ENCODE measurements at places on chromosomes 2 and 18.

GRCh38 chr18:13454363-13455150, 236.0 kb downstream of the LDLRAD4 start:
- DNase-seq, result no peak

DNA sequence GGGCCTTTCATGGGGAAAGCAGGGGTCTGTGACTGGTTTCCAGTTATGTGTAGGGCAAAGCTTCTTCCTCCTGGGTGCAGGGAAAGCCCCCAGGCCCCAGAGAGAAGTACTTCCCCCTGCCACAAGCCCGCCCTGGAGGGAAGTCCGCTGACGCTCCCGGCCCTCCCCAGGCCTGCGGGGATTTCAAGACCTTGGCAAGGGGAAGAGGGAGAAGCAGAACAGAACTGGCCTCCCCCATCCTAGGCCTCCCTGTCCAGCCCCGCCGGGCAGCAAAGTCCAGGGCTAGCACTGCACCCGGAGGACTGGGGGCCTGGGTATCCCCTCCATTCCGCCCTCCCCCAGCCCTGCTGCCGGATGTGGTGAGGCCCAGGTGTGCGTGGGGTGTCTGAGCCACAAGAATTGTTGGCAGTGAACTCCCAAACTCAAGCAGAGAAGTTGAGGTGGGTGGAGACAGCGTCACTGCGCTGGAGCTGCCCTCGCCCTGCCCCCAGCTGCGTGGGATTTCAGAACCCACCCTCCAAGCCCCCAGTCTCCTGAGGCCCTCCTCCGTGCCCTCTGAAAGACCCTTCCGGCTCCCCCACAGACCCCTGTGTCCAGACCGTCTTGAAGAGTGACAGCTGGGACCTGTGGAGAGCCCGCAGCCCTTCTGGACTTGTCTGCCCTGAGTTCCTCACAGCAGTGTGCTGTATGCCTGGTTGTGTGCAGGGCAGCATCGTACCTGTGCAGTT, 1.1 kb upstream of the DUSP2 start:
- DNase-seq, result peak; percentile 93

GRCh38 chr2:40098786-40099470, 319.9 kb upstream of the THUMPD2 start:
- no peak for DNase-seq

DNA sequence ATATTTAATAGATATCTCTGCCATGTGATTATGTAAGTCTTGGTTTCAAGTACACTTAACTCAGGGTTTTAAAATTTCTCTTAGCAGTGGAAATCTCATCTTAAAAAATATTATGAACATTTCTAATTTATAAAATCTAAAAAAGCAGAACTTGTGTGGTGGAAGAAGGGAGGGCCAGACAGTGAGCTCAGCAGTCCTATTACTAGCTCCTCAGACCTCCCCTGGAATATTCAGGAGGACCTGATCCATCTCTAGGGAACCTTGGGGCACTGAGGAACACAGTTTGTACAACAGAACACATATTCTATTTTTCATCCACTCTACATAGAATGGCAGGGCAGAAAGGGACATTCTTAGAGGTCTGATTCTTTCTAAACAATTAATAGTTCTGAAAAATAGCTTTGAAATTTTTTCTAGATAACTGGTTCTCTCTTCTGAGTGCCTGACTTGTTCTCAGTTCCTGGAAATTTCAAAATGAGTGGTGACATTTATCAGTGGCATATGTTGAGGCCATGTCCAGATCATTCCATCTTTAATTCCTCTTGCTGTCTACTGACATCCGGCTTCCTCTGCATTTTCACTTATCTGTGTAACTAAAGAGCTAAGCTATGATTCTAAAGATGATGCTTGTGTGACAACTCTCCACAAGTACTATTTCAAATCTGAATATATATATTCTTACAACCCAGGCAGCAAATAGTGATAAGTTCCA, 8.2 kb upstream of the MAP4K4 start:
- no peak for DNase-seq

Measured in activated naive CD8-positive, alpha-beta T cell treated with anti-CD3 and anti-CD28 coated beads for 36 hours (primary cell).